ENCODE measurements at places on chromosomes 11 and 22.

GRCh38 chr22:23306438-23306921, 126.2 kb downstream of the BCR start:
- DNase-seq = no peak

DNA sequence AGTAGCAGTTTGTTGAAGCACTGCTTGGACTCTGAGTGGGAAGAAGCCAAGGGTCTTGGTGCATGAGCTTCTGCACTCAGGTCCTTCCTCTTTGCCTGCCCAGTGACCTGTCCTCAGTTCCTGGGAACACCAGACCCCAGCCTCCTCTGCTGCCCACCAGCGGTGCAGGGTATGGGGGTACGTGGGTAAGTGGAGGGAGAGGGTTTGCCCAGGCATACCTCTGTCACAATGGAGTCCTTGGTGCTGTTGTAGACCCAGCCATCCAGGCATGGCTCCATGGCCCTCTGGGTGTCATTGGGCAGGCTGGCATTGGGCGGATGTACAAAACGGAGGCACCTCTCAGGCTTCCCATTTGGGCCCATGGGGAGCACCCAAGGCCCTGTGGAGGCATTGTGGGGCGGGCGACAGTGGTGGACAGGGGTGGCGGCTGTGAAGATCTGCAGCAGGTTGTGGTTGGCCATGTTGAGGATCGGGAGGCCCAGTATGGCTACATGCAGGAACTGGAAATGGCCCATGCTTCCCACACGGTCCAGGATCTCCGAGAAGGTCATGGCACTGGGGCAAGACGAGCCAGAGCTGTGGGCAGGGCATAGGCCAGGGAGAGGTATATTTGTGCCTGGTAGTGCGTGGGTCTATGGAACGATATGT, 1.1 kb downstream of the SLC22A8 start:
- no peak for DNase-seq

- no peak for DNase-seq
These were observed 36.4 kb upstream of the ACER3 start for GRCh38 chr11:76824083-76824939.

- DNase-seq = no peak
These were observed 44.4 kb downstream of the CHRDL2 start for GRCh38 chr11:74686792-74687191.

GRCh38 chr22:39214006-39214382, 30.8 kb downstream of the PDGFB start:
- no peak for DNase-seq

DNA sequence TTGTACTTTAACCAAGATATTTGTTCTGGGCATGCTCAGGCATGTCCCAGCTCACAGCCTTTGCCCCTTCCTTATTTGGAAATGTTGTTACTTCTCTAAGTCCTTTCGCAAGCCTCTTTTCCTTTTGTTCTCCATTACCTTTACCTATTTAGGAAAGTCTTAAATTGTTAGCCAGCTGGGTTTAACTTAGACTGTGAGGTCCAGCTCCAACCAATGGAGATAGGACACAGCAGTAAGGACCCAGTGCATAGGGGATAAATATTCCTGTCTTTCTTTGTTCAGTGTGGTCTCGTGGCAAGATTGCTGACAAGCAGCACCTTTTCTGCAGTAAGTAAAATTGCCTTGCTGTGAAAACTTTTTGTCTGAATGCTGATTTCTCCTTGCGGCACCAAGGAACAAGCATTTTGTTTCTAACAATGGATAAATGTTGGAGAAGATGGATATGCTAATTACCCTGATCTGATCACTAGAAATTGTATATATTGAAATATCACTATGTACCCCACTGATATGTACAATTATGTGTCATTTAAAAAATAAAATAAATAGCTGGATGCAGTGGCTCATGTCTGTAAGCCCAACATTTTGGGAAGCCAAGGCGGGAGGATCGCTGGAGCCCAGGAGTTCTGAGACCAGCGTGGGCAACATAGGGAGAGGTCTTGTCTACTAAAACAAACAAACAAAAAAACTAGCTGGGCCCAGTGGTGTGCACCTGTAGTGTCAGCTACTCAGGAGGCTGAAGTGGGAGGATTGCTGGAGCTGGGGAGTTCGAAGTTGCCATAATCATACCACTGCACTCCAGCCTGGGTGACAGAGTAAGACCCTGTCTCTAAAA, 31.9 kb upstream of the FTH1 start:
- DNase-seq = no peak

DNA sequence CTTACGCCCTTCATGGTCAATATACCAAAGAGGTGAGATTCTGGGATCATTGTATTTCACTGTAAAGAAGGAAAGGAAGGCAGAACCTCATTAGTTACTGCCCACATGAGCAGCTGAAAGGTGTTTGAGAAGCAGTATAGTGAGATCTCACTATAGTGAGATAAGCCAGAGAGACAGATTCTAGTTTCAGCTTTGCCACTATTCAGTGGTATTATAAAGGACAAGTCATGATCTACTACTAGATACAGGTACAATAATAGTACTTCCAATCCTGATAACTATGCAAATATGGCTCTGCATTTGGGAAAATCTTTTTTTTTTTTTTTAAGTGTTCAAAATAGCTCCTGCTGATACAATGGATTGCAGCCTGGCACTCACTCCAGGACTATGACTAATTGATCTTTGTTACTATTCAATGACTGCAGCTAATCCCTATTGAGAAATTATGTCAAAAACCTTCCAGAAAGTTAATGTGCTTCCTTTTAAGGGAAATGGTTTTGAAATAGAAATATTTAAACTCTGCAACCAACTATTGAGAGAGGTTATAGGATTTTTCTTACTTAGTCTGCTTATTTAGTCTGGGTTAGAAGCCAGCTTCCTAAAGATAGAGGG, 8.3 kb upstream of the DLAT start:
- DNase-seq = no peak

DNA sequence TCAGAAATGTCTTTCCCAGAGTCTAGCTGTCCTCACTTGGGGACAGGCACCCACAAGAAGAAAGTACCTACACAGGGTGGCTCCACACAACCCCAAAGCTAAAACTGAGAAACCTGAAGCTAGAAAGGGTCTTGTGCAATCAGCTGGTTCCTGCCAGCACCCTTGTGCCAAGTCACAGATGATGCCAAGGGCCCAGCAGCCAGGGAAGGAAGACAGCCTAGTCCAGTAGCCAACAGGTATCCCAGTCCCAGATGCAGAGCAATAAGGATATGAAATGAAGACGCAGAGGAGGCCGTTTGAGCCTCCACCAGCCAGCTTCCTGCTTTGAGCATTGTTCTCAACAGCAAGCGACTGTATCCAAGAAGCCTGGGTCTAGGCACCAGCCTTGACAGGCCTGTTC, 6.1 kb downstream of the PLEKHA7 start:
- no peak for DNase-seq

- DNase-seq = no peak
These were observed 280.7 kb upstream of the CADM1 start for GRCh38 chr11:115784796-115785521.

- DNase-seq = no peak
These were observed 36.0 kb upstream of the PICK1 start for GRCh38 chr22:38021206-38021605.

GRCh38 chr11:128058580-128059208, 528.7 kb downstream of the ETS1 start:
- no peak for DNase-seq

DNA sequence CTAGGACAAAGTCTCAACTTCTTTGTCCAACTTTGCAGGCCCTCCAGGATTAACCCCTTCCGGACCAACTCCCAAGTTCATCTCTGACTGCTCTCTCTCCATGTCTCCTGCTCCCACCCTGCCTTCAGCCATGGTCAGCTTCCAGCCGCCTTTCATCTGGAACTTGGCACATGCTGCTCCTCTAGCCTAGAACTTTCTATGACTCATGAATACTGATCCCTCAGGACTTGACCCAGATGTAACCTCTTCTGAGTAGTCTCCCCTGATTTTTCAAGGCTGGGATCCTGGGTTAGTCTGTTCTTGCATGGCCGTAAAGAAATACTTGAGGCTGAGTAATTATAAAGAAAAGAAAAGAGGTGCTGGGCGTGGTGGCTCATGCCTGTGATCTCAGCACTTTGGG, 5.2 kb upstream of the SLC15A3 start:
- DNase-seq = no peak

- no peak for DNase-seq
These were observed 93.2 kb downstream of the EXT2 start for GRCh38 chr11:44188643-44189042.

DNA sequence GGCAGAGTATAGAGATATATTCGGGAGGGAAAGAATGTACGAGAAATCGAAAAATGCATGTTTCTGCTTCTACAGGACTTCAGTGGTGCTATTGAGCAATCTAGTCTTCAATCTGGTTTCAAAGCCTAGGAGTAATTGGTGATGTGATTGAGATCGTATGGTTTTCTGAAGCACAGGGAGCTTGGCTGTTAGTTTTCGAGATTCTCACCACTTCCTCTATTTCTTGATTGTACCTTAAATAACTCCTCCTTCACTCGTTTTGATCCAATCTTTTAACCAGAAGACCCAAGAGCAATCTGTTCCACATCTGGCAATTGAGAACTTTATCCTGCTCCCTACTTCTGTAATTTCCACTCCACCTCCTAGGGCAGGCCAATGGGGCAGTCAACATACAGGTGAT, 518 bp downstream of the CCDC179 start:
- DNase-seq = no peak

- no peak for DNase-seq
These were observed 15.8 kb downstream of the MARK2 start for GRCh38 chr11:63854696-63855095.

DNA sequence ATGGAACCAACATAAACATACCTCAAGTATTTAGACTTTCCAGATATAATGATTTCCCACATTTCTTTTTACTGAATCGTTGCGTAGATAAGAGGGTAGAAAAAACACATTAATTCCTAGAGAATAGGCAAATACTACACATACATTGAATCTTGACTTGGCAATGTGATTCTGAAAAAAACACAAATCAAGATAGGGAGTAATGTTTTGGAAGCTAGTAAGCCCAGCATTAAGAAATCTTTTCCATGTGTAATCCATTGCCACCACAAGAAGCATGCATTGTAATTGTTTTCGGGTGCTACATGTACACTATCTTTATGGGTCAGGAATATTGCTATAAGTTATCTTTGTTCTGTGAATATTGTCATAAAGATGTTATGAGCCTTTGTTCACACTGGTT, 269.8 kb upstream of the PDGFD start:
- DNase-seq = no peak

DNA sequence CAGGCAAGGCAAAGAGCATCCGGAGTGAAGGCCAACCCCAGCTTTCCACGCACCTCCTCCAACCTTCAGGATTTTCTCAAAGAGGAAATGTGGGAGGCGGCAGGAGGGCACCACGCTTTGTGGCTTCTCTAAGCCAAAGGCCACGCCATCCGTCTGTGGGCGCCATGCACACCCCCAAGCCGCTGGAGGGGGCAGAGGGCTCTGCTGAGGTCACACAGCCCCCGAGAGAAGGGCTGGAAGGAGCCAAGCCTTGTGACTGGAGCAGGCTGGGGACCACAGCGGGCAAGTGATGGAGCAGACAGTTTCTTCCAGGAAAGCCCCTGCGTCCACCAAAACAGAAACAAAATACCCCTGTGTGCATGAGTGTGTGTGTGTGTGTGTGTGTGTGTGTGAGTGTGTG, 527.4 kb downstream of the BRD1 start:
- no peak for DNase-seq
